ENCODE measurements at places on chromosomes 12 and 14.
A peak's percentile ranks its signal among the peaks of the same experiment; 100 is the strongest.

GRCh38 chr14:21042918-21043317 lies 756 bp downstream of the RNASE7 start:
- DNase-seq = peak; percentile 27

DNA sequence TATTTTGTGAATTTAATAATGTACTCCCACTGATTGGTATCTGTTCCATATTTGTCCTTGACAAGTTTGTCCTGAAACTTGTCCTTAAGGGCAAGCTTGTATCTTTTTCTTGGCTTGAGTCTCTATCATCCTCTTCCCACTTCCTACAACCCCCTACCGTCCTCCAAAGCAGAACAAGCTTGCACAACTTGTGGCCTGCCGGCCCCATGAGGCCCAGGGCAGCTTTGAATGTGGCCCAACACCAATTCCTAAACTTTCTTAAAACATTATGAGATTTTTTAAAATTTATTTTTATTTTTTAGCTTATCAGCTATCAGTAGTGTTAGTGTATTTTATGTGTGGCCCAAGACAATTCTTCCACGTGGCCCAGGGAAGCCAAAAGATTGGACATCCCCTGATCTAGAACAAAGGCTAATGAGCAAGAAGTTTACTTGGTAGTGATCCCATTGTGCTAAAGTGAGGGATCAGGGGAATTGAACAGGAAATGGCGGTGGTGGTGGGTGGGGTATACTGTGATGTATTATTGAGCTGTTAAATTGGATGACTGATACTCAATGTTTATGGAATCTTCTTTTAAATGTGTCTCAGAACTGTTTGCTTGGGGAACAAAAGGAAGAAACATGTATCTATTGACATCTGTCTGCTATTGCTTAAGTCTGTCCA lies 37.8 kb downstream of the TMX1 start:
- no peak for DNase-seq

DNA sequence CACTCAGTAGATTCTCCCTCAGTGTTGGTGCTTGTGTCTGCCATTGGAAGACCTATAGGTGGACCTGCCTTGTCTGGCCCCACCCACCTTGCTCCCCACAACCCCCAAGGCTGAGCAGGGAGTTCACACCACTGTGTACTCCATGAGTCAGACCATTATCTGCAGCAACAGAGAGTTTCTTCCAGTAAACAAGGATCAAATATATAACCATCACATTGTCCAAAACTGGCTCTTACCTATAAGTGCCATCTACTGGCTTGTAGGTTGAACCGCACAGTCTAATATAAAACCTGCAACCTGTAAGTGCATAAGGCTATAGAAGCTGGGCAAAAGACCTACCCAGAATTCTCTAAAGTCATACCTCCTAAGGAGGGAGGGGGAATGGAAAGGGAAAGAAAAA lies 7.9 kb downstream of the TAS2R13 start:
- DNase-seq = no peak

- DNase-seq = no peak
These were observed 311.8 kb upstream of the AMIGO2 start for GRCh38 chr12:47391566-47391965.

DNA sequence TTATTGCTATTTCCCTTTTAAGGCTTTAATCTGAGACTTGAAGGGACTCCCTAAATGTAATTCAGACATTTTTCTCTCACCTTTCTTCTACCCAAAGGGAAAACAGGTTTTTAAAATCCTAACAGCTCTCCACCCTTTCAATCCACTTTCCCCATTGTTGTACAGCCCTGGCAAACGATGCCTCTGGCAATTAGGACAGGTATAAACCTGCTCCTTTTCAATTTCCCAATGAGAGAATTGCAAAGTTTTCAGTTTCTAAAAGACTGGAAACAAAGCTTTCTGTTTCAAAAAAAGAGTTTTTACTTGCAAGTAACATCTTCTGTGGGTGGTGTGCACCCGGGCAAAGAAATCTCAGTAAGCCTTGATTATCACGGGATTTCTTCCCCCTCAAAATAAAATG lies 131.2 kb downstream of the HMGA2 start:
- DNase-seq = no peak

- DNase-seq = no peak
These were observed 16.1 kb upstream of the KRT80 start for GRCh38 chr12:52207895-52208294.

DNA sequence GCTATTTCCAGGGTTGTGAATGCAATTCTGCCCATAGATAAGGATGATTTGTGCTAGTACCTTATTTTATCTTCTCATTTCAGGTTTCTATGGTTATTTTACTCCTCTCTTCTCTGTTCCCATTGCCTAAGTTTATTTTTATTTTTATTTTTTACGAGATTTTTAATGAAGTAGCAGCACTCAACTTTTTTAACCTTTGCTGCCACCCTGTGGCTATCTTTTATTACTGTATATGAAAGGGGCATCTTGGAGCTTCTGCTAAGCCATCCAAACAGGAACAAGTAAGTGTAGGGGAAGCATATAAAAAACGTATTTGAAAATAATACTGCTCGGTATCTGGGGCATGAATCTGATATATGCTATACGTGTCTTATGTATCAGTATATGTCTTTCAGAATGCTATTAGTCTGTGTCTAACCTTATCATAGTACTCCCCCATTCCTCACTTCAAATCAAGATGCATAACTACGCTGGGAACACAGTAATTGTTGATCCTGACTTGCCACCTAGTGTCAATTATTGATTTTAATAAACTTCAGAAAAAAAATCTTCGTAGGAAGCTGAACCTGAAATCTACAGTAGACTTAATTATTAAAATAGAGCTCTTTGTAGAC lies 60.3 kb downstream of the KLRG1 start:
- no peak for DNase-seq

DNA sequence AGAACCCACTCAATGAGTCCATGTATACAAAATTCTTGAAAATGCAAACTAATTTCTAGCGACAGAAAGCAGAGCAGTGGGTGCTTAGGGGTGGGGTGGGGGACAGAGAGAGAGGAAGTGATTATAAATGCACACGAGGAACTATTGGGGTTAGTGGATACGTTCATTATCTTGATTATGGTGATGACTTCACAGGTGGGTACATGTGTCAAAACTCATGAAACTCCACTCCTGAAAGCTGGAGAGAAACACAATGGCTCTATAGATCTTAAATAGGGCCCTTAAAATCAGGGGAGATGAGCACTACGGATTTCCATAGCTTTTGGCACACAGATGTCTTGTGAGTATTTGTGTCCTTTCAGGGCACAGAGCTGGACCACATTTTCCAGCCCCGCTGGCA lies 59.9 kb downstream of the STON2 start:
- no peak for DNase-seq

DNA sequence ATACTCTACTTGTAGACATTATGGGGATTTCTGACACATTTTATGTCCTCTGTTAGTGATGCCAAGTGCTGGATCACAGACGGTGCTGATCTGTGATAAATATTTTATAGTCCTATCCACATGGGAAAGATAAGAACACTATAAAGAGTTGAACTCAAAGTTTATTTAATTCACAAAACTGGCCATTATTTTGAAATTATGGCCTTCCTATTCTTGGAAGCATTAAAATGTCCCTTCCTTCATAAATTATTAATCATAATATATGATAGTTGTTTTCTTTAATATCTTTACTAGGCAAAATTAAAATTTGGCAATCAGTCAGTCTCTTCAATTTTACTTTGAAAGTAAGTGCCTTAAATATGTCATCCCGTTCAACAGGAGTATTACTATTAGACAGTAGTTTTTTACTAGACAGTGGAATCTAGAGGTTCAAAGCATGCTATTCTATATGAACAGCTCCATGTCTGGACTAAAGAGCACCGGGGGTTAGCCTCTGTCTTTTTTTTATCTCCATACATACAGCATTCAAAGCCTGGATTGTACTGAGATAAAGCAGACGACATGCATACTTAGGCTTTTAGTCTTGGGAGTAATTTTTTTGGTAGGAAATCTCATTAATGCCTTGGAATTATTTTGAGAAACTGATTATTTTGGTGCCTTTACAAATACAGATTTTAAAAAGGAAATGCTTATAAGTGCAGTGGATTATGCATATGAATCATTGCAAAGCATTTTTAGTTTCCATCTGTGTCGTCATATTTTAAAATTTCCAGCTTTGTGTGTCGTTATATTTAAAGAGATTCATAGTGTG lies 306.1 kb upstream of the RGS6 start:
- no peak for DNase-seq

- no peak for DNase-seq
These were observed 176.1 kb downstream of the RMST start for GRCh38 chr12:97638739-97639138.

GRCh38 chr14:85917716-85918115 lies 387.8 kb downstream of the FLRT2 start:
- no peak for DNase-seq

- no peak for DNase-seq
These were observed 50.2 kb downstream of the TTLL5 start for GRCh38 chr14:75711105-75711795.

GRCh38 chr14:103495854-103496253 lies 26.8 kb downstream of the CKB start:
- DNase-seq = no peak

GRCh38 chr12:237026-237815 lies 23.3 kb upstream of the SLC6A12 start:
- DNase-seq = no peak

DNA sequence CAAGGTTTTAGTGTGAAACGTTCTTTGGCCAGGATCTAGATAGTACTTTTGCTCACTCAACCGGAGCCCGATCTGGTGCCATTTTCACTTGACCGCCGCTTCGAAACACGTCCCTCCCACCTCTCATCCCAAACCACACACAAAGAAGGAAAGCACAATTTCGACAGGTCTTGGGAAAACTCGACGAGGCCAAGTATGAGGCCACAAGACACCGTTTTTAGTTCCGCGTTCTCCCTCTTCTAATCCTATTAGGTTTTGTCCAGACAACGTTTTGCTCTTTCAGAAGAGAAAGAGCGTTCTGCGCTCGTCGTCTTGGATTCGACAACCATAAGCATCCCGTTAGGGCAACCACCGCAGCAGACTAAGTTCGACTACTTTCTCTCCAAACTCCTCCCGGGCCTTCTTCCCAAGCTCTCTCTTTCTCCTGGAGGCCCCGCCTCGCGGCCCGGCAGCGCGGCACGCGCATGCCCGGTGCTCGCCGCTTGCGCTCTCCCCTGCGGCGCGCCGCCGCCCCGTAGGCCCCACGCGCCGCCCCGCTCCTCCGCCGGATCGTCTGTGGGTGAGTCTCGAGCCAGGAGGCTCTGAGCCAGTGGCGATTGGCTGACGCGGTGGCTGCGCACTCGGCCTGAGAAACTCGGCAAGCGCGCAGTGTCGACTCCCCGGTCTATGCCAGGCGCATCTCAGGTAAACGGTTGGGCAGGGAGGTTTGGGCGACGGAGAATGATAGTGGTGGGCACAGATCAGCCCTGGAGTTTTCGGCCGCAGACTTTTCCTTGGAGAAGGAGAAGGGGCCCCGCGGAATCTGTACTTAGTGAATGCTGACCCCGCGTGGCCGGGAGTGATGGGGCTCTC lies at the start of gene MIPOL1:
Gene MIPOL1 (plus strand): TSS at position 517 of the 852 bp plus-strand sequence. CDS start 49,952 bp downstream, outside the sequence.
- peak; percentile 84 for DNase-seq

GRCh38 chr12:15592934-15593333 lies 196.3 kb downstream of the EPS8 start:
- no peak for DNase-seq

- no peak for DNase-seq
These were observed 42.3 kb downstream of the ARMH4 start for GRCh38 chr14:58109744-58110143.

GRCh38 chr14:92443167-92443566 lies 70.4 kb upstream of the RIN3 start:
- no peak for DNase-seq

DNA sequence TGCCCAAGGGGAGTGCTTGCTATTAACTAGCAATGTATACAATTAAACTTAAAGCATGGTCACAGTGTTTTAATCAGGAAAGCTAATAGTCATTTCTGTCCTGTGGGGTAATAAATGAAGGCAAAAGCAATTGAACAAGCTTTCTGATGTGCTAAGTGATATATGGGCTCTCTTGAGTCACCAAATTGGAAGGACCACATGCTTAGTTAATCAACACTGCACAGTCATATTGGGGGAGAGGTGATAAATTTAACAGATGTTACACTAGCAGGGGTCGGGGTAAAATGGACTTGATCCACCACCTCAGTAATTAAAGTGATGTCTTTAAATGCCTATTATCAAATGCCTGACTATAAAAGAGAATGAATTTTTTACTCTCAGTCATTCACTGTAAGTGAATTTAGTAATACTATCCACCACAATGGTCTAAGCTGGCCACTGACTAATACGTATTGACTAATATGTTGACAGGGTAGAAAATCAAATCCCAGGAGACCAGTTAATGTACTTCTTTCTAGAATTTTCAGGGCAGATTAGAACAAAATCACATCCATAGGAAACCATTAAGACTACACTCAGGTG lies 736.3 kb downstream of the RPS29 start:
- no peak for DNase-seq

DNA sequence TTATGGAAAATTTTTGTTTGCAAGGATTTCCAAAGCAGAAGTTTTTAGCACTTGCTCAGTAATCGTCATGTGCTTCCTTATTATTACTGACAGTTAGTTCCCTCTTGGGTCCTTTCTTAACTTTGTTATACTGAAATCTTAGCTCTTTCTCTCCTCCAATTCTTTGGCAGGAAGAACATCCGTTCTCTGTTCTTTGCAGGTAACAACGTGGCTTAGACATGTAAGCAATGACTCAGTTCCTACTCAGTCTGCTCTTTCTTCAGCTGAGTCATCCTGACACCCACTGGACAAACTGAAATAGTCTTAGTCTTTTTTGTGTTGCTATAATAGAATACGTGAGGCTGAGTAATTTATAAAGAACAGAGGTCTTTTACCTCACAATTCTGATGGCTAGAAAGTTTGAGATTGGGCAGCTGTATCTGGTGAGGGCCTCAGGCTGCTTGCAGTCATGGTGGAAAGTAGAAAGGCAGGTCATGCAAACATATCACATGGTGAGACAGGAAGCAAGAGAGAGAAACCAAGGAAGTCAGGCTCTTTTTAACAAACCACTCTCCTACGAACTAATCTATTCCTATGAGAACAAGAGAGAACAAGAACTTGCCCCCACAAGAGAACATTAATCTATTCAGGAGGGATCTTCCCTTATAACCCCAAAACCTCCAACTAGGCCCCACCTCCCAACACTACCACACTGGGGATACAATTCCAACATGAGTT lies 49.2 kb downstream of the TESPA1 start:
- no peak for DNase-seq

GRCh38 chr12:5034603-5035002 lies 9.1 kb upstream of the KCNA5 start:
- no peak for DNase-seq

DNA sequence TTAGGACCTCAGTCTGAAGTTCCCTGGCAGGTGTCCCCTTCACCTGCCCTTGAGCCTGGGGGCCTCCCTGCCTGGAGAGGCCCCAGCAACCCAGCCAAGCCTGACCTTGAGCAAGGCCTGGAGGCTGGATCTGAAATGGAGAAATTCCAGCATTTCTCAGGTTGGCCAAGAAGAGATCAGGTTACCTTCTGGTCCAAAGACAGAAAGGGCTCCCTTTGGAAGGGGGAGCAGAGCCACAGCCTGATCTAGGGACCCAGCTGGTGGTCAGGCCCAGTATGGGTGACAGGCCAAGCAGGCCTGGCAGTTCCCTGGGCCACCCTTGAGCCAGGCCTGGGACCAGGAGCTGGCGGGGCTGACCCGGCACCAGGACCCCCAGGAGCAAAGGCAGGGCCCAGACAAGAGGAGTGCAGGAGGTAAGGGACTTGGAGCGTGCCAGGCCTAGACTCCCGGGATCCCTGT lies 82.8 kb downstream of the TNFAIP2 start:
- DNase-seq = no peak

GRCh38 chr12:27179400-27180214 lies 64.5 kb upstream of the STK38L start:
- DNase-seq = no peak
